ENCODE measurements at places on chromosomes 3 and 15. TPM values are rescaled to one million over a fixed set of nuclear protein-coding genes. Genes with fewer than 3 reads are reported as not detected.

GRCh38 chr3:81339040-81339845, 422.2 kb downstream of the GBE1 start:
- DNase-seq = no peak

GRCh38 chr3:36993326-36994283, at the start of gene MLH1:
Gene MLH1 (plus strand): TSS chr3:36993518. CDS start chr3:36993548, 30 bp downstream.
- DNase-seq = peak; percentile 100

DNA sequence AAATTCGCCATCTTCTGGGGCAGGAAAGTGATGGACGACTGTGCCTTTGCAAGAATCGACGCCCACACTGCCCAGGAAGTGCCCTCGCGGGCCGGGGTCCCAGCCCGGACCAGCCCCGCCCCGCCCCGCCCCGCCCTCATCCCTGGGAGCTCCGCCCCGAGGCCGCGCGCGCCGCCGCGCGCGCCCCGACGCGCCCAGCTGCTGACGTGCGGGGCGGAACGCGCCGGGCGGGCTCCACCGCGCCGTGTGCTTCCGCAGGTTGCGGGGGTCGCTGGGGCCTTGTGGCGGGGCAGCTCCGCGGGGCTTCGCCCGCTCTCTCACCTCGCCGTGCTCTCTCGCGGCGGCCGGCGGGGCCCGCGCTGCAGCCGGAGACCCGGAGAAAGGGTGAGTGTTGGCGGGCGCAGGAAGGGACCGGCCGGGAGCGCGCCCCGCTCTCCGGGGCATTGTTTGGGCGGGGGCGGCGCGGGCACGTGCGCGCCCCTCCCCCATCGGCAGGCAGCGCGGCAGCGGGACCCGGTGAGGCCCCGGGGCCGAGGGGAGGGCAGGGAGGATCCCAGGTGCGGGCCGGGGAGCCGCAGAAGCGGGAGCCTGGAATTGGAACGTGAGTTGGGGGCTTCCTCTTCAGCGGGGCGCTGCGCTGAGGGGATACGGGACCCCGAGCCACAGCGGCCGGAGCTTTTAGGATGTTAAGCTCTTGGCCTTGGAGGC, at the start of gene YEATS2:
YEATS2 (plus strand) TSS at position 188 of the 708 bp plus-strand sequence. CDS start 17,366 bp downstream, outside the sequence.
- no peak for DNase-seq

DNA sequence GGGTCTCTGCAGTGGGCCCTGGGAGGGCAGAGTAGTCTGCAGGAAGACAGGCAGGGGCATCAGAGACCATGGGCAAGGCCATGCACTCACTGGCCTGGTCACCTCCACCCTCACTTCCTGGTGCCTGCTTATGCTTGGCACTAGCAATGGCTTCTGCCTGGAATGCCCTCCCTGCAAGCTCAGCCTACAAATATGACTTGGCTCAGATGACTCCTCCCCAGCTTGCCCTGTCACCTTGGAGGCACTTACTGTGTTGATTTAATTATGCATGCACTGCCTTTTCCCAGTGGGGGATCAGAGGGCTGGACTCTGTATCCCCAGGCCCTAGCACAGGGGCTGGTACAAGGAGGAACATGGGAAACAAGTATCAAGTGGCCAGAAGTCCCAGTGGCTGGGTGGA, 7.8 kb downstream of the C3orf18 start:
- DNase-seq = no peak

ROPN1 gene
- not detected for polyA plus RNA-seq

PLOD2 gene
- polyA plus RNA-seq = 33.2 TPM

DNA sequence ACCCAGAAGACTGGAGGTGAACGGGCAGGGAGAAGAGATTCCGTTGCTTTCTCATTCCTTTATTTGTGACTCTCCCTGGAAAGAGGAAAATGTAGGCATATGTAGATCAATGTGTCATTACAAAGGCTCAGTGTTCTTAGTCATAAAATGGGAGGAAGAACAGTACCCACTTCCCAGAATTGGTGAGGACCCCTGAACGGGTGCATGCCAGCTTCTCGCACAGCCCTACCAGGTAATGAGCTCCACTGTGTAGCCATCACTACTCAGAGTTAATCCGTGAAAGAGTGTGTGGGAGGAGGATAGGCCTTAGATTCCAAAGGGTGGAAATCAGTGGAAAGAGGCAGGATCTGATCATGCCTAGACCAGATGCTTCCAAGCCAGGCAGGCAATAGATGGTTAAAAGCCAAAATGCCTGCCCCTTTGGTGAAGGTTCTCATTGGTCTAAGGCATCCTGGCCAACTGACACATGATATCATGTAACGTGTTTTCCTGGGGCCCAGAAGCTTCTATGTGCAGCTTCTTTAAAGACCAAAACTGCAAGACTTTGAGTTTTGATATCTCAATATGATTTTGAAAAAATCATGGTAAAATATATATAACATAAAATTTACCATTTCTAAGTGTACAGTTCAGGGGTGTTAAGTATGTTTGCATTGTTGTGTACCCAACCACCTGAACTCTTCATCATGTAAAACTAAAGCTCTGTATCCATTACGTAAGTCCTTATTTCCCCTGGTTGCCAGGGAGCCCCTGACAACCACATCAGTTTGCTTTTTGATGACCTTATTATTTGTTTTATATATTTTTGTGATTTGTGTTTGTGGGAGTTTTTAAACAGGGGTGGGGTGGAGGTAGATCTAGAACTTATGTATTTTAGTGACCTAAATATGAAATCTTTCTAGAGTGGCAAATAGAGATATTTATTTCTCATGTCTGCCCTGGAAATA, 402.2 kb upstream of the CFAP20DC start:
- DNase-seq = no peak

- DNase-seq = no peak
These were observed 31.6 kb downstream of the ISL2 start for GRCh38 chr15:76368122-76368621.
